ENCODE measurements at places on chromosomes 5 and 9. TPM values are rescaled to one million over a fixed set of nuclear protein-coding genes. Genes with fewer than 3 reads are reported as not detected.

ADRB2 gene
- total RNA-seq: 20.8 TPM

ANKRD18B gene
- total RNA-seq: 8.0 TPM

PTPRD gene
- total RNA-seq: 3.2 TPM

ADAMTSL2 gene
- total RNA-seq: under 0.01 TPM

LCN9 gene
- not detected for total RNA-seq

CORO2A gene
- 35.5 TPM for total RNA-seq

FGF18 gene
- total RNA-seq: 0.07 TPM

ROR2 gene
- total RNA-seq: 1.1 TPM

GABRA6 gene
- total RNA-seq: not detected

ZFP37 gene
- total RNA-seq: 0.68 TPM
